Fibroblast of lung (primary cell): ENCODE measurements at places on chromosomes 1 and 21. TPM values are rescaled to one million over a fixed set of nuclear protein-coding genes. Genes with fewer than 3 reads are reported as not detected.

KRTAP10-12 gene
- not detected in 2 replicates for total RNA-seq

C8A gene
- not detected in 2 replicates for total RNA-seq

DNA sequence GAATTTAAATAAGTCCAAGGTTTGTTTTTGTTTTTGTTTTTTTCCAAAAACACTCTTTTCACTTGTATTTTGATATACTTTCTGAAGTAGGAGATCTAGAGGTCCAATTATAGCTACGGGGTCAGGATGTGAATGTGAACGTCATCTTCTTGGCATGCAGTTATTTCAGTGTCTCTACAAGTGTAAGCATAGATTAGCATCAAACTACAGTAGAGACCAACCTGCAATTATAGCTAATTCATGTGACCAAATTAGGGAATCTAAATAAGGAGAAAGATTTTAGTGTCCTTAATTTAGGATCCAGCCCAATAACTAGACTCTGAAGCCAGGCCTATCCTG is 107.3 kb upstream of the PALMD start:
- H3K27ac ChIP-seq = no peak overlapping the region
- no peak for DNase-seq
- H3K4me3 ChIP-seq = no peak overlapping the region
- H3K36me3 ChIP-seq = no peaks in the 10 kb centered on the region

DNA sequence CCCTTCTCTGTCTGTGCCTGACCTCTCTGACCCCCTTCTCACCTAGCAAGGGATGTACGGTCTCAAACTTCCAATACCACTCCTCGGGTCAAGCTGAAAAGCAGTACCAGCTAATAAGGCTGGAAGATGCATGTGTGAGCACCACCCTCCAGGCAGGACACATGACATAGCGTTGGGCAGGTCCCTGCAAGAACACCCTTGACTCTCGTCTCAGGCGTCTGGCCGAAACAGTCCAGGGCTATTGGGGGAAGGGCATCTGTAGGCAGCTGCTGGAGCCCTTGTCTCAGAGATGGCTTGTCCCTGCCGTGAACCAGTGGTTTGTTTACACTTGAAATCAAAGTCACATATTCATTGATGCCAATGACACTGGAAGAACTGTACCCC is 56.5 kb downstream of the CD46 start:
- no peaks in the 10 kb centered on the region for H3K27me3 ChIP-seq
- peaks cover 23% of the 10 kb centered on the region for H3K36me3 ChIP-seq
- no peak overlapping the region for H3K4me3 ChIP-seq
- no peak overlapping the region for H3K27ac ChIP-seq
- peaks cover 38% of the 10 kb centered on the region for H3K4me1 ChIP-seq
- DNase-seq = no peak

RHCE gene
- total RNA-seq = 0.26 and 0.50 TPM in 2 replicates

PPIE gene
- total RNA-seq = 32.9 and 38.8 TPM in 2 replicates

ALPL gene
- 1.5 and 3.6 TPM in 2 replicates for total RNA-seq

- H3K27ac ChIP-seq = no peak overlapping the region
- no peak for DNase-seq
- H3K27me3 ChIP-seq = no peaks in the 10 kb centered on the region
- H3K36me3 ChIP-seq = peaks cover 8% of the 10 kb centered on the region
- peaks cover 28% of the 10 kb centered on the region for H3K4me1 ChIP-seq
Measured at GRCh38 chr1:19478322-19478721, 7.0 kb downstream of the CAPZB start.

MEAF6 gene
- 47.5 and 56.0 TPM in 2 replicates for total RNA-seq

DNA sequence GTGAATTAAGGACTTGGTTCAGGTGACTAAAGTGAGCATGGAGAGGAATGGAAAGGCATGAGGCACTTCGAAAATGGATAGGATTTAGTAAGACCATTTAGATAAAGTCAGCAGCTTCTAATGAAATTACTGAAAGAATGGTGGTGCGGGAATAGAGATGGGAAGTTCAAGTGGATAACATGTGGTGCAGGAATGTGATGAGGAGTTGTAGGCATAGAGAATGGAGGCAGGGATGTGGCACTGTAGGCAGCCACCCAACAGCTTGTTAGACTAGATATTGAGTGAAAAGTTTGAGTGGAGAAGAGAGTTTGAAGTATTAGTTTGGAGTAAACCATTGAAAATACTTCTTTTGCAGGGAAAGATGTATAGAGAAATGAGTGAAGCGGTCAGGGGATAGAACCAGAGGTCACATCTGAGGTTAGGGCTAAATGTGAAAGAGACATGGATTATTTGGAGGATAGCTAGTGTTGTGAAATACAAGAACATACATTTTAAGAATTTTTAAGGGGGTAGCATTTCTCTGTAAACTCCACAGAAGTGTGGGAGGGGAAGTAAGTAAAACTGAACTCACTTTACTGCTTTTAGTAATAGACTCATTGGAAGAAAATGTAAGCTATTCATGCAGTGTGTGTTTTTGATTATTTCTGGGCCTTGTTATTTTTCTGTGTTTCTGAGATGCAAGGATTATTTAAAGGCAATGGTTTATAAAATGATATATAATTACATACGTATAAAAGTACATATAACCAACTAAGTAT is 46.2 kb downstream of the DYRK1A start:
- no peaks in the 10 kb centered on the region for H3K27me3 ChIP-seq
- H3K27ac ChIP-seq = peak overlapping the region; percentile 70
- no peak overlapping the region for H3K4me3 ChIP-seq
- H3K4me1 ChIP-seq = peaks cover 22% of the 10 kb centered on the region
- H3K36me3 ChIP-seq = no peaks in the 10 kb centered on the region
- peak; percentile 66 for DNase-seq

- no peak overlapping the region for H3K4me3 ChIP-seq
- no peaks in the 10 kb centered on the region for H3K27me3 ChIP-seq
- H3K4me1 ChIP-seq = no peaks in the 10 kb centered on the region
- no peak for DNase-seq
- no peak overlapping the region for H3K27ac ChIP-seq
Measured at GRCh38 chr1:36731226-36732014, 248.7 kb upstream of the CSF3R start.

DNA sequence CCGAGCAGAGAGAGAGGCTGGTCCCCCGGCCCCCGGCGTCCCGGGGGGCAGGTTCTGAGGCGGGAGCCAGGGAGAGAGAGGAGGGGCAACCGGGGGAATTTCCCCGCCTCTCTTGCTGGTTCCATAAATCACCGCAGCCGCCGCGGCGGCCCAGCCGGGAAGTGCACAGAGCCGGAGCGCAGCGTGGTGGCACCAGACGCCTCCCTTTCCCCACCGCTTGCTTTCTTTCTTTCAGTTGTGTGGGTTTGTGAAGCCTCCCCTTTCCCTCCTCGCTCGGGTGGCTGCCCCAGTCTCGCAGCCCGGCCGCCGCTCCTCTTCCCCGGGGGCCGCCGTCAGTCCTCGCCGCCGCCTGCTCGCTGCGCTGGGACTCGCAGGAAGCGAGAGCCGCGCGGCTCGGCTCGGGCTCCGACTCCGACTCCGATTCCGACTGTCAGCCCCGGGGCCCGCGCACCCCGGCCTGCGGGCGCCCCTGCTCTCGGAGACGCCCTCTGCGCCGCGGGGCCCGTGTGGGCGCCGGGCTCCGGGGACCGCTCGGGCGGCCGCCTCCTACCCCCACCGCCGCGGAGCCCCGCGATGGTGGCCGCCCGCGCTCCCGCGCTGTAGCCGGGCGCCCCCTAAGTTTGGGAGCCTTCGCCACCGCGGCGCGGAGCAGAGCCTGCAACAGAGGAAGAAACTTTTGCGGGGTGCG is at the start of gene CACHD1:
Gene CACHD1, plus strand, starts transcription at position 153 of the 688 bp plus-strand sequence. CDS start 616 bp downstream, outside the sequence.
- H3K36me3 ChIP-seq = no peaks in the 10 kb centered on the region
- H3K4me3 ChIP-seq = peak within 1 kb of the TSS; percentile 75
- H3K27ac ChIP-seq = no peak within 1 kb of the TSS
- H3K4me1 ChIP-seq = peaks cover 2% of the 10 kb centered on the region
- peak; percentile 79 for DNase-seq

DNA sequence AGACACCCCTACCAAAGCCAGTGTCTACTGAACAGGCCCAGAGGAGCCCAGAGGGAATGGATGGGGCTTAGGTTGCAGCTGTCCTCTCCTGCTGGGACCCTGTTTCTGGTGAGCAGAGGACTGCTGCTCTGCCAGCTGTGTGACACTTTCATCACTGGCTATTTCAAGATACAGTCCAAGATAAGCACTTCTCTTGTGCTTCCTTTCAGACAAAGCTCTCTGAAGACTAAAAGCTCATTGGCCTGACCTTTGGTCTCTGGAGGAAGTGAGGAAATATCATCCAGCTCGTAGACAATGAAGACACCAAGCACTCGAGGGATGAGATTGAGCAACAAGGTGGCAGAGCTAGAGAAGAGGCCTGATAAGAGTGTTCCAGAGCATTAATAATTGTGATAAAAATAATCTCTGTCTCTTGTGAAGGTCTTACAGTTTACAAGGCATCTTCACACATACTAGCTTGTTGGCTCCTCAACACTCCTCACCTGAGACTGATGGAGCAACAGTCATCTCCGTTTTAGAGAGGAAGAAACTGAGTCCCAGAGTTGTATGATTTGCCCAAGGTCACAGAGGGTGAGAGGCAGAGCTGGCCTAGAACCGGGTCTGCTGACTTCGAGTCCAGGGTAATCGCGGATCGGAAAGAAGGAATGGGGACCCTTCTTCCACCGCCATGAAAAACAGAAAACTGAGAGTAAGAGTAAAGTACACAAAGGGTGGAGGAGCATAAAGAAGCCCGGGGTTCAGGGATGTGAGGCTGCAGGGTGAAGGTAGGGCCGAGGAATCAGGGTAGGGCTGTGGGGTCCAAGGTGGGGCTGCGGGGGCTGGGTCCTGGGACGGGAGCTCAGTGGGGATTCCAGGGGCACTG is 666 bp downstream of the PAFAH2 start:
- peak; percentile 38 for DNase-seq
- peak overlapping the region; percentile 70 for H3K27ac ChIP-seq
- H3K4me3 ChIP-seq = peak overlapping the region; percentile 75
- no peaks in the 10 kb centered on the region for H3K27me3 ChIP-seq
- no peaks in the 10 kb centered on the region for H3K36me3 ChIP-seq

LPAR3 gene
- total RNA-seq = 3.3 and 7.6 TPM in 2 replicates

SYPL2 gene
- total RNA-seq = 0.26 and 1.7 TPM in 2 replicates

DNA sequence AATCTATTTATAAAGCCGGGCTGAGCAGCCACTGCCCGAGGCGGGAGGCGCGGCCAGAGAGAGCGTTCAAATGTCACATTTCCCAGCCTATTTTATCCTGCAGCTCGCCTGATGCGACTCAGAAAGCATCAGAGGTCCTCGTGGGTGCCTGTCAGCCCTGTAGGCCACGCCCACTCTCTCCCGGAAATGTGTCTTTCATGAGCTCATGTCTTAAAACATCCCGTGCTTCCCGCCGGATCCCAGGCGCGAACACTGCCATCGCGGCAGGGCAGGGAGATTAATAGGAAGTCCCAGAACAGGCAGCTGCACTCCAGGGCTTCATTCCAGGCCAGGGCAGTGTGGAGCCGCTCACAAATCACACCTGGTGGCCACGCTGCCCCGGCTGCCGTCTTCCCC is 117.5 kb downstream of the PRDM16 start:
- DNase-seq = peak; percentile 84
- H3K4me3 ChIP-seq = no peak overlapping the region
- H3K36me3 ChIP-seq = no peaks in the 10 kb centered on the region
- H3K27ac ChIP-seq = no peak overlapping the region
- no peaks in the 10 kb centered on the region for H3K27me3 ChIP-seq
- no peaks in the 10 kb centered on the region for H3K4me1 ChIP-seq

- no peaks in the 10 kb centered on the region for H3K36me3 ChIP-seq
- H3K4me3 ChIP-seq = no peak overlapping the region
- H3K27me3 ChIP-seq = no peaks in the 10 kb centered on the region
Measured at GRCh38 chr1:51473331-51474115, 45.5 kb downstream of the EPS15 start.

- H3K27me3 ChIP-seq = no peaks in the 10 kb centered on the region
- DNase-seq = peak; percentile 78
- H3K4me1 ChIP-seq = no peaks in the 10 kb centered on the region
- no peak overlapping the region for H3K27ac ChIP-seq
- H3K36me3 ChIP-seq = no peaks in the 10 kb centered on the region
- H3K4me3 ChIP-seq = peak overlapping the region; percentile 23
Measured at GRCh38 chr1:232149287-232150201, 480.4 kb downstream of the SIPA1L2 start.

CLCNKA gene
- total RNA-seq = under 0.01 TPM in 2 replicates

- no peaks in the 10 kb centered on the region for H3K36me3 ChIP-seq
- DNase-seq = peak; percentile 62
- H3K4me3 ChIP-seq = no peak overlapping the region
- no peak overlapping the region for H3K27ac ChIP-seq
Measured at GRCh38 chr1:70084314-70084915, 121.0 kb downstream of the LRRC40 start.

DNA sequence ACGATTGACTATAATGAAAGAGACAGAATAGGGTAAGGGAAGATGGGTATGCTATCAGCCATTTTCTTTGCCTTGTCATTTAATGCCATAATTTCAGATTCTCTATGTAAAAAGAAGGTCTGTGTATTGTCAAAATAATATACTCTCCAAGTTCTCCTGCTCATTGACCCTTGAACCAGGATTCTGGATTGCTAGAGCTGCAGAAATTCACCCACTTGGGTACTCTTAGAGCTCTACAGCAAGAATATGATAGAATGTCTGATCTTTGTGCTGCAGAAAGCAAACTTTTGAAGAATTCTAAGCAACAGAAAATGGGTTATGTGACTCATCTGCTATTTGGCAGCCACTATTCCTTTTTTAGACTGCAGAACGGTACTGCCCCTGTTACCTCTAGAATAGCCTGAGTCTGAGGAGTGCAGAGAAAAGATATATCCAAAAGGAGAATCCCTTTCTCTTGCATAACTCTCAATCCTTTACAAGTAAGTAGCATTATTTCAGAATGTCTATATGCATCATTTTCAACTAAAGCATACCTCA is 78.2 kb upstream of the TENT5C start:
- H3K4me1 ChIP-seq = peaks cover 6% of the 10 kb centered on the region
- H3K4me3 ChIP-seq = no peak overlapping the region
- no peak overlapping the region for H3K27ac ChIP-seq
- peak; percentile 49 for DNase-seq

DMRTA2 gene
- under 0.01 TPM in 1 of 2 replicates, not detected in the other for total RNA-seq

DNA sequence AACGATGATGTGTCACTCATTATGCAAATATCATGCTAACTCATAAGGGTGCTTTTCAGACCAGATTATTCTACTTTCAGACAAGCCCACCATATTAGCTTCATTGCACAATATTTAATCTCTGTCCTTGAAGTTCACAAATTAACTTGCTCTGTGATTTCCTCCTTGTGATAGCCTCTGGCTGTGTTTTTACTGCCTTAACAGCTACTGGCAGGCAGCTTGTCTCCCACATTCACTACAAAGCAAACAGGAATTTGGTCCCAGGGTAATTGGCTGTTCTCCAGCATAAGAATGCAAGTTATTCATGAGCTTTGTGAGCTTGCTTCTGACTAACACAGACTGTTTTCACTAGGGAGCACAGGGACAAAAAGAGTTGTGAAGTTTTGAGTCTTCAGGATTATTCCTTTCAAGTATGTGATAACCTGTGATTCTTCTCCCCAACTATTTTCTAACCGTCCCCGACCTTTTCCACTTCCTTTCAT is 87.9 kb upstream of the HMCN1 start:
- peak overlapping the region; percentile 36 for H3K27ac ChIP-seq
- no peaks in the 10 kb centered on the region for H3K4me1 ChIP-seq
- no peaks in the 10 kb centered on the region for H3K36me3 ChIP-seq
- H3K4me3 ChIP-seq = peak overlapping the region; percentile 18
- DNase-seq = peak; percentile 99
- H3K27me3 ChIP-seq = no peaks in the 10 kb centered on the region

GRCh38 chr1:205748403-205749233 is 1.4 kb downstream of the NUCKS1 start:
- H3K27ac ChIP-seq = peak overlapping the region; percentile 93
- no peaks in the 10 kb centered on the region for H3K27me3 ChIP-seq
- peaks cover 5% of the 10 kb centered on the region for H3K4me1 ChIP-seq
- no peaks in the 10 kb centered on the region for H3K36me3 ChIP-seq

E2F2 gene
- total RNA-seq = 0.17 TPM in 1 of 2 replicates, not detected in the other

GRCh38 chr21:16608209-16608830 is 878.5 kb downstream of the USP25 start:
- H3K36me3 ChIP-seq = no peaks in the 10 kb centered on the region
- peak; percentile 6 for DNase-seq
- H3K27ac ChIP-seq = no peak overlapping the region
- no peaks in the 10 kb centered on the region for H3K27me3 ChIP-seq

MCOLN2 gene
- total RNA-seq = 1.5 and 6.2 TPM in 2 replicates

FAM43B gene
- under 0.01 TPM in 1 of 2 replicates, not detected in the other for total RNA-seq
